Tongue (tissue), 3 donors: ENCODE measurements at places on chromosomes 13 and 19. TPM values are rescaled to one million over a fixed set of nuclear protein-coding genes. Genes with fewer than 3 reads are reported as not detected.

DNA sequence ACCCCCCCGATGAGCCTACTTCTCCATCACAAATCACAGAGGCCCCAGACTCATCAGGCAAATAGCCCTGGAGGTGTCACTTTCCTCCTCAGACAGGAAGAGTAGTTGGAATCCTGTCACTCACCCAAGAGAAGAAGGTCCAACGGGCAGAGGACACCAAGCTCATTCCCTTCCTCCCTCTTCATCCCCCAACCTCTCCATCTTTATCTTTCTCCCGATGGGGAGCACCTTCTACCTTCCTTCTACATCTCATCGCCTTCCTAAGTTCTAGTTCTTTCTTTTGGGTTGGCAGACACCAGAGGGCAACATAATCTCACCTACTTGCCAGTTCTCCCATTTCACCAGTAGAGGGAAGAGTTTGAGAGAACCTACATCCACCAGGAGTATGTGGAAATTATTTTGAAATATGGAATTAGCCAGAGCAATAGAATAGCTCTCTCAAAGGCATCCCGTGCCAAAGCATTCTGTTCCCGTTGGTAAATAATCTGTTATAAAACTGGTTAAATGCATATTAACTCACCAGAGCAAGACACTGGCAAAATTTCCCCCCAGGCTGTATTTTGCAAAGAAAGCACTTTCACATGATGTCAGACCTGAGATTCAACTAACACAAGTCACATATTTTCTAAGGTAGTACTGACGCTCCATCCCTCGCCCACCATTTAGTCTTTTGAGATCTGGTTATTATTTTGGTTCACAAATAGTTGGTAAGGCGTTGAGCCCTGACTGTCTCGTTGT lies 55.0 kb downstream of the ZIC5 start:
- DNase-seq, result peak; percentile 65

DNA sequence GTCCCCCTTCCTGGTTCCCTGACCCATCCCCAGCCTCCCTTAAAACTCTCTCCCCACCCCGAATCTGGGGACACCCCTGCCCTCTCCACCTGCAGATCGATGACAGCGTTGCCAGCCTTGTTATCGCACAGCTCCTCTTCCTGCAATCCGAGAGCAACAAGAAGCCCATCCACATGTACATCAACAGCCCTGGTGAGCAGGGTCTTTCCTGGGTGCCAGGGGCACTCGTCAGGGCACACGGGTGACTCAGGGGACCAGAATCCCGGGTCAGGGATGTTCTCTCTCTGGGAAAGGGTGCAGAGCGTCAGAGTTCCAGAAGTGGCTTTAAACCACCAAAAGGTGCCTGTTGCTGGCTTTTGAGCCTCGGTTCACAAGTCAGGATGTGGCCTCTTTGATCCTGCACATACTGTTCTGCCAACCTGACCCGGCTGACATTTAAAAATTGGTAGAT lies 1.0 kb downstream of the CLPP start:
- no peak for DNase-seq

- no peak for DNase-seq
Observed at GRCh38 chr13:59734393-59734792, 429.3 kb downstream of the DIAPH3 start.

DNA sequence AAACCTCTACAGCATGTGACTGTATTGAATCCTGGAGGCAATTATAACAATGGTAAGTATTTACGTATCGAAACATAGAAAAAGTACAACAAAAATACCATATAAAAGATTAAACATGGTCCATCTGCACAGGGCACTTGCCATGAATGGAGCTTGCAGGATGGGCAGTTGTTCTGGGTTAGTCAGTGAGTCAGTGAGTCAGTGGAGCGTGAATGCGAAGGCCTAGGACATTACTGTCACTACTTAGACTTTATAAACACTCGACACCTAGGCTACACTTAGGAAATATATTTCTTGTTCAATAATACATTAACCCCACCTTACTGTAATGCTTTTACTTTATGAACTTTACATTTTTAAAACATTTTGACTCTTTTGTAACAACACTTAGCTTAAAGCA lies 35.6 kb upstream of the TMTC4 start:
- no peak for DNase-seq

GRCh38 chr13:102555914-102556553 lies 40.8 kb upstream of the TPP2 start:
- DNase-seq, result peak; percentile 63

GRCh38 chr19:56351208-56351607 lies 36.6 kb upstream of the ZSCAN5A start:
- DNase-seq, result no peak

DNA sequence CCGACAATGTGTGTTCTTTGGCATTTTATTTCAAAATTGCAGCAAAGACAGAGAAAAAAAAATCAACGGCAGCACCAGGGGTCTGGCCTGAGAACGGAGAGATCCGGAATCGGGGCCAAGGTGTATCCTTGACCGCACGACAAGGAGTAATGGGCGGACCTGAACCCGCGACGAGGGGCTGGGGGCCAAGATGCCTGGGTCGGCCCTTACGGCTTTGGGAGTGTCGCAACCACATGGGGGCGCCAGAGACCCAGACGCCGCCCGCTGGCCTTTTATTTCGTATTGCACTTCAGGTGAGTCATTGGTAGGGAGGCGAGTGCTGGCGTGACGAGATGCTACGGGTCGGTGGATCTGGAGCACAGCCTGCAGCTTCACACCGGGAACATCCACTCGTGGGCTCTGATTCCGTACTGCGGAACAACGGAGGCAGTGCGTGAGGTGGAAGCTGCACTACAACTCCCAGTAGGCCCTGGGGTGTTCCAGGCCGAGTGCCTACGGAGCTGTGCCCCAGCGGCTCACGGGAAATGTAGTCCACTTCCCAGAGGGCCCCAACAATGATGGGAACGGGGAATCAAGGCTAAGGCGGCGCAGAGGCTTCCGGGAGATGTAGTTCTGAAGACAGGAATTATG lies 15.7 kb downstream of the BCAT2 start:
- DNase-seq, result peak; percentile 97

GRCh38 chr13:46961719-46962118 lies 64.9 kb upstream of the HTR2A start:
- DNase-seq, result no peak

DNA sequence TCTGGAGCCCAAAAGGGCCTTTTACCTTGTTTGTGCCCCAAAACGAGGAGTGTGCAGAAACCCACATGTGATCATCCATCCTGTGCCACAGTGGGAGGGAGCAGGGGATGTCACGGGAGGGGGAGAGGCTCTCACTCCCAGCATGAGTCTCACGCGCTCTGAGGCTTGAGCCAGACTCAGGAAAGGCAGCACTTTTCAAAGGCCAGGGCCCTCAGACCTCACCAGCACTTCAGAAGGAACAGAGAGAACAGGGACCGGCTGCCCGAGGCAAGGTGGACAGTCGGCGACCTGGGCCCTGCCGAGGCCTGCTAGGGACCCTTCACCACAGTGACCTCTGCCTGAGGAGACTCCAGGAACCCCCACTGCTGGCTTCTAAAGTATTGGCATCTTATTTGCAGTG lies 71.7 kb upstream of the WASF3 start:
- DNase-seq, result no peak

DNA sequence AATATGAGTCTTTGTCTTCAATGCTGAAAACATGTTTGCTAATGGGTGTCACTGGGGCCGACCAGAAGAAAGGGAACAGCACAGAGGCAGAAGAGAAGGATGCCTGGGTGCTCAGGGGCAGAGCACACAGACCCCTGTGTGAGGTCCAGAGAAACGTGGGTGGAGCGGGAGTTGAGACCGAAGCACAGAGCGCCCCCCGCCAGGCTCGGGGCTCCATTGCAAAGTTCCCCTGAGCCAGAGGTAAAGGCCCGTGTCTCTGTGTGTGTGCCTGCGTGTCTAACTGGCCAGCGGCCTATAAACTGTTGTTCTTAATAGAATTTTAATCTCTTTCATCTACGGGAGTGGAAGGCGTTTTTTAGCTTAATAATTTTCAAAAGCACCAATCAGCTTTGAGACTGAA lies 343.1 kb downstream of the TEX29 start:
- no peak for DNase-seq

CGB8 gene
- not detected for total RNA-seq

CCDC70 gene
- total RNA-seq, result not detected

ALG5 gene
- 18.3 TPM for total RNA-seq

C3 gene
- total RNA-seq, result 27.8 TPM
